Activated CD8-positive, alpha-beta memory T cell treated with anti-CD3 and anti-CD28 coated beads for 48 hours (primary cell): ENCODE measurements at places on chromosomes 16 and 17.

DNA sequence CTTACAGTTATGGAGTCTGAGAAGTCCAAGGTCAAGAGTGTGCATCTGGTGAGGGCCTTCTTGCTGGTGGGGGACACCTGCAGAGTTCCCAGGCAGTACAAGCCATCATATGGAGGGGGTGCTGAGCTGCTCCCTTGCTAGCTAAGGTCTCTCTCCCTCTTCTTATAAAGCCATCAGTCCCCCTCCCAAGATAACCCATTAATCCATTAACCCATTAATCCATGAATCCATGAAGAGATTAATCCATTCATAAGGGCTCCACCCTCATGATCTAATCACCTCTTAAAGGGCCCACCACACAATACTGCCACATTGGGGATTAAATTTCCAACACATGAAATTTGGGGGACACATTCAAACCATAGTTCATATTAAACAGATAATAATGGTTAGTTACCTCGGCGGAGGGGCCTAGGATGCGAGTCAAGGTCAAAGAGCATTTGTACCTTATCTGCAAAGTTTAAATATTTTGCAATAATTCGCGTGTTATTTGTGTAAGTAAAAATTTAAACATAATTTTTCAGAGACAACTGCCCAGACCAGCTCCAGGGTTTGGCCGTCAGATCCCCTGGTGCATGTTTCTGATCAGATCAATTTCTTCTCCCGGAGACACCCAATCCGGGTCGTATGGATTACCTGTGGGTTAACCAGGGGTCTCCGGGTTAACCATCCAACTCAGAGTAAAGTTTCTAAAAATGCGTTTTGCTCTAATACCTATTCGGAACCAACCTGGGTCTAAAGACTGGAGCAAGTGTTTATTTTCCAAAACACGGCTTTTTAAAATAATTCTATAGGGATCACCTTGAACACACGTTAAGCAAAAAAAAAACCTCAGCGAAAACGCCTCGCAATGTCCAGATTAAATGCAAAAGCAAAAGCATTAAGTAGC lies 740 bp upstream of the POLR3E start:
- no peak for DNase-seq

- DNase-seq = no peak
Measured at GRCh38 chr17:40170325-40170724, 6.9 kb upstream of the RAPGEFL1 start.

DNA sequence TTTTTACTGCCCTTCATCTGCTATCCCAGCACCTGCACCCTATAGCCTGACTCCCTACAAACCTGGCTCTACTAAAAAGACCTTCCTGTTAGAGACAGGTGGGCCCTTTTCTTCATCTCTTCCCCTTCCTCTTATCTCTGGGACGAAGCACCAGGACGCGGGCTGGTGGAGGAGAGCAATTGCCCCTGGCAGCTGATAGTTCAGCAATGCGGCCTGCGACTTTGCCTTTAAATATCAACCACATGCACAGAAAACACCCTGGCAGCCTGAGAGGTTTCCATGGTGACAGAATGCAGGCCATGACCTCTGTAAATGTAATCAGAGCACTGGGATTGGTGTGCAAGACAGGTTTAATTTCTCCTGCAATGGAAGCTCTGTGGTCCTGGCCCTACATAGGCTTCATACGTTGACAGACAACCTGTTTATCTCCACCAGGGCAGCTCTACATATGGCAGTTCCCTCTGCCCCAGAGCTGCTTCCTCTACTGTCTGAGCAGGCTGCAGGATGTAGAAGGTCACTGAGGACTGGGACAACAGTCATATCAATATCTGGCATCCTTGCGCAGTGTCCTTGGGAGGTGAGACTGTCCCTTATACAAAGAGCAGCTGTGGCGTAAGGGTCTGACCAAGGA lies 10.0 kb upstream of the SKAP1 start:
- no peak for DNase-seq

GRCh38 chr17:83054518-83055125 lies 24.8 kb upstream of the METRNL start:
- no peak for DNase-seq

- no peak for DNase-seq
Measured at GRCh38 chr17:79010304-79010646, 711 bp upstream of the CANT1 start.

DNA sequence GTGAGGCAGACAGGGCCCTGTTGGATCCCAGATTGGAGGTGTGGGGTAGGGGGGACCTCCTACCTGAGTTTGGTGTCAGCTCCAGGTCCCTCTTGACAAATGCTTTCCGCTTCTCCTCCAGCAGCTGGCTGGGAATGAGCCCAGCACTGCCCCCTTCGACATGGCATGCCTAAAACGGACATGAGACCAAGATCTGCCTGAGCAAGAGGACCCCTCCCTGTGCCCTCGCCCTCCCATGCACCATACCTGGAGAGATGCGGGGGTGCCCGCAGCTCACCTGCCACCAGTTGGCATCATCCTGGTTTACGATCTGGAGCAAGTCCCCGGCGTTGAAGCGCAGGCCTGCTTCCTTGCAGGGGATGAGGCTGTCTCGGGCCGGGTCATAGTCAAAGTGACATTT lies 26.2 kb downstream of the MPP2 start:
- DNase-seq = no peak

DNA sequence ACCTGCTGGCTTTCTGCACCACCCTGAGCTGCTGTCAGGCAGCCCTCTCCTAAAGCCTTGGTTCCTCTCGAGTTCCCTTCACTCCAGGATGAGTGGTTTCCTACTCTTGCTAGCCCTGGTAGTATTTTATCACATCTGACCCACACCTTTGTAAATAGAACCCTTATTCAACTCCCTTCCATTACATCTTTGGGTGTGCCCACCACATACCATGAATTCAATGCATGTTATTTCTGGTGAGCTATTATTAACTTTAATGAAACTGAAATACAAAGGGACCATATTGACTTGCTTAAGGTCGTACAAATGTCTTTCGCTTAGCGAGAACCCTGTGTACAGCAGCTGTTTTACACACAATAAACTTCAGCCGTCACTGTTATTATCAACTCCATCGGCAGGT lies 521.3 kb downstream of the GRIN2A start:
- no peak for DNase-seq

DNA sequence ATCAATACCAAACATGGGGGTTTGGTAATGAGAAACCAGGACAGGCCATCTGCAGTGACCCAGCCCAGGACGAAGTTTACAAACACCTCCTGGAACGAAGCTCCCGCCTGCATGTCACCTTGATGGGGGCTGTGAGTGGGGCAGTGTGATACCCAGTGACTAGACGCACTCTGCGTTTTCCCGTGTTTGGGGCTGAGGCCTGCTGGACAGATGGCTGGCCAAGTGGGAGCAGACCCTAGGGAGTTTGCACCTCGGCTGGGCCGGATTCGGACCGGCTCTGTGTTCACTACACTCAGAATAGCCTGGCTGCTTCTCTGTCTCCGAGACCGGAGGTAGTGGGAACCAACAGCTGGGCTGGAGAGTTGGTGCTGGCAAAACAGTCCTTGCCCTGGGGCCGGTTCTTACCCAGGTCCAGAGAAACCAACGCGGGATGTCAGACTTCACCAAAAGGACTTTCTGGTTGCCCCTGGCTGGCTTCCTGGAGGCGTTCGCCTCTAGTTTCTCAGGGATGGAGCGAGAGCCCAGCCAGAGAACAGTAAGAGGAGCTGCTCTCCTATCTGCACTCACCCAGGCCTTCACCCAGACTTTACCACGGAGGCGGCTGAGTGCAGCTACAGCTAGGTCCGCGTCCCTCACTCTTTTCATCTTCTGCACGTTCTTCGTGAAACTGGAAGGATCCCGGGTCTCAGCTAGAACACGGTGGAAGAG lies 20.4 kb downstream of the CARHSP1 start:
- DNase-seq = no peak

DNA sequence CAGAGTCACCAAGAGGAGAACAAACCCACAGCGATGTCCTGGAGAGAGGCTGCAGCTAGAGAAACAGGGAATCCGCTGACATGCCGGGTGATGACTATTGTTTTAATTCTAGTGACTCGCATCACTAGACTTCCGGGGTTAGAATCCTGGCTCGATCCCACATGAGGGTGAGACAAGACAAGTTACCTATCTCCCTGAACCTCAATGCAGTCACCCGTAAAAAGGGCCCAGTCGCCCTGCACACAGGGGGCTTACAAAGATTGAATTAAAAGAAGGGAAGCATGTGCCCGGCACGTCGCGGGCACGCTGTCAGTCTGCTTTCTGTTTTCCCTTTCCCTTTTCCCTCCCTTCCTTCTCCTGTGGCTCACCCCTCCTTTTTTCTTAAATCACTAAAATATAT lies 212.9 kb upstream of the FOXF1 start:
- no peak for DNase-seq

DNA sequence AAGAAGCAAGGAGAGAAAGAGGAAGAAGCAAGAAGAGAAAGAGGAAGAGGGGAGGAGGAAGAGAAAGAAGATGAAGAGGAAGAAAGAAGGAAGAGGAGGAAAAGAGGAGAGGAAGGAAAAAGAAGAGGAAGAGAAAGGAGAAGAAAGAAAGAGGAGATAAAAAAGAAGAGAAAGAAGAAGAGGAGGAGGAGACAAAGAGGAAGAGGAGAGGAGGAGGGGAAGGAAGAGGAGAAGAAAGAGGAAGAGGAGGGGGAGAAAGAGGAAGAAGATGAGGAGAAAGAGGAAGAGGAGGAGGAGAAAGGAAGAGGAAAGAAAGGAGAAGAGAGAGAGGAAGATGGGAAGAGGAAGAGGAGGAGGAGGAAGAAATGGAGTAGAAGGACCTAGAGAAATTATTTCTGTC lies 80.4 kb downstream of the CDYL2 start:
- DNase-seq = no peak

DNA sequence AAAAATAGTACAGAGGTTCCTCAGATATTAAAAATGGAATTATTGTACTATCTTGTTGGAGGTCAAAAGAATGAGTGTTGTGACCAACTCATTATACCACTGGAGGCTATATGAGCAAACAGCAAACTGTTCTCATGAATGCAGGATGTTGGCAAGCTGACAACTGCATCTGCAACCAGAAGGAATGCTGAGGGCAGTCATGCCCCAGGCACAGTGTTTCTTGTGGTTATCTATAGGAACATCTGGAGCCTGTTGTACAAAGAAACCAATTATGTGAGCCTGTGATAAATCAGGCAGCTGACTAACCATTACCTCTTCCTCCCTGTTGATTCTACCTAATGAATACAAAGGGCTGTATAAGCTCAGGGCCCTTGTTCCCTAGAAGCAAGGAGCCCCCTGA lies 2057.1 kb downstream of the TP53TG3F start:
- DNase-seq = no peak

- no peak for DNase-seq
Measured at GRCh38 chr16:67926181-67926750, 5.4 kb downstream of the CTRL start.

GRCh38 chr16:31079342-31079944 lies 5.2 kb downstream of the ZNF646 start:
- no peak for DNase-seq
